Colonic mucosa (tissue), 4 donors: ENCODE measurements at places on chromosomes 5 and 9.

DNA sequence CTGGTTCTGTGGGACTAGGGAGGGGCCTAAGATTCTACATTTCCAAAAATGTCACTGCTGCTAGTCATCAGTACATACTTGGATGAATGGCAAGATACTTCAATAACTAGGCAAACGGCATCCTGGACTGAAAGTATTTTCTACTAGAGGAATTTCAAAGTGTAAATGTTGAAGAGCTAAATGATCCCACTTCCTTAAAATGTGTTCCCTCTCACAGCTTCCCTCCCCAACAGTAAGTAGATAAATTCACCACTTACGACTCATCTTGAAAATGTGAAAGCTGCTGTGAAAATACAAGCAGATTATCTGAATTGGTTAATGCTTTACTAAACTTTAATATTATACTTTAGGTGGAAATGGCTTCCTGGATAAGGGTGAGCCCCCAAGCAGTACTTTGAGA lies 1571.5 kb upstream of the WWC1 start:
- no peak for DNase-seq

DNA sequence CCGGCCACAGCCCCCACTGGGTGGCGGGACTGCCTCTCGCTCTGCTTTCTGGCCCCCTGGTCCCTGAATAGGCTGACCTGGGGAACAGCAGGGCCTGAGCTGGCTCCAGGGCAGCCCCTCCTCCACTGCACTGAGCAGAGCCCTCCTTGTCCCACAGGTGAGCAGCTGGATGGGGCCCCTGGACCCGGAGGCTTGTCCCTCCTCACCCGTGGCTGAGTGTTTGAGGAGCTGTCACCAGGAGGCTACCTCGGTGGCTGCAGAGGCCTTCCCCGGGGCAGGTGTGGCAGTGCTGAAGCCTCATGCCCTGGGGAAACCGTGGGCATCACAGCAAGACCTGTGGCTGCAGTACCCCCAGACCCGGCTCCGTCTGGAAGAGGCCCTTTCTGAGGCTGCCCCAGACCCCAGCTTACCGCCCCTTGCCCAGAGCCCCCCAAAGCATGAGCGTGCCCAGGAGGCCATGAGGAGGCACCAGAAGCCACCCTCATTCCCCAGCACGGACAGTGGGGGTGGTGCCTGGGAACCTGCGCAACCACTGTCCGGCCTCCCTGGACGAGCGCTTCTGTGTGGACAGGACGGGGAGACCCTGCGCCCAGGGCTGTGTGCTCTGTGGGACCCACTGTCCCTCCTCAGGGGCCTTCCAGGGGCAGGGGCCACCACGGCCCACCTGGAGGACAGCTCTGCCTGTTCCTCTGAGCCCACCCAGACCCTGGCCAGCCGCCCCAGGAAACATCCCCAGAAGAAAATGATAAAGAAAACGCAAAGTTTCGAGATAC lies 28.5 kb upstream of the LRRC14B start:
- DNase-seq: no peak

DNA sequence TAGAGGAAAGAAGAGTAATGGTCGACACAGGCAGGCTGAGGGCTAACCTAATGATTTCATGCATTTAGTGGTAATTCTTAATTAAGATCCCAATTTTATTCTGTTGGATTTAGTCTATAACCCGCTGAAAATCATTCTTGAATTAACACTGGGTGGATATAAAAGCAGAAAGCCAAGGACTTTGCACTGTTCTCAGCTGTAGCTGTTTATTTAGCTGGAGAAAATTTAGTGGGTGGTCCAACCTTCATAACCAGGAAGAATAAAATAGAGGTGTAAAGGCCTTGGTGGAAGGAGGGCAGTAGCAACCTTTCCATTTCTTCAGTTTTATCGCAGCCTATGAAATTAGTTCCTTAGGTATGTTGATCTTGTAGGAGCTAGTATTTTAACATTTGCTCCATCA lies 92.3 kb downstream of the GHR start:
- DNase-seq: no peak

DNA sequence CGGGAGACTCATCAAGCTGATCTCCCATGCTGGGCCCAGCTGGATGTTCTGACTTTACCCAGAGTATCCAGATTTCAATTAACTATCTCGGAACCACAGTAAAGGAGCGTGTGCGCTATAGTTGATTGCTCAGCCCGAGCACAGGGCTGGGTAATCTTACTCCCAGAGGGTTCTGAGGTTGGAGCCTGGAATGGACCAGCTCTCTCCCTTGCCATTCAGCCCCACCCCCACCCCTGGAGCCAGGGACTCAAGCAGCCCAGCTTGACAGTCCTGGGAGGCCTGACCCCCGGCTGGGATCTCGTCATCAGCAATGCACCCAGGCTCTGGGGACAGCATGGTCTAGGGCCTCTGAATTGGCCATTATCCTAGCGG lies 23.7 kb upstream of the PTGES start:
- DNase-seq: no peak

DNA sequence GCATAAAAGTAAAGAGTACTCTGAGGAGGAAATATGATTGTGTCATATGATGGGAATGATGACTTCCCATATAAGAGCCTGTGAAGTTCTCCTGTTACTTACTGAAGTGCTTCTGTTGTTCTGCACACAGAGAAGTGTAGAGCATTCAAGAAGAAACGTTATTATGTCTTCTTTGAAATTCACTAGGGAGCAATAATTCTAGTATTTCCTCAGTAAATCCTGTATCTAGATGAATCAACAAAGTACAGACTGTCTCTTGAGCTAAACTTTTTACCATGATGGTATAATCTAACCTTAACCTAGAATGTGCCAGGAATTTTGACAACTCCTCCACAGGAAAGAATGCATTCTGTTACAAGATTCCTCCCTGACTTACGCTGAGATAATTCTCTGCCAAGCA lies 18.9 kb upstream of the GHR start:
- DNase-seq: no peak

DNA sequence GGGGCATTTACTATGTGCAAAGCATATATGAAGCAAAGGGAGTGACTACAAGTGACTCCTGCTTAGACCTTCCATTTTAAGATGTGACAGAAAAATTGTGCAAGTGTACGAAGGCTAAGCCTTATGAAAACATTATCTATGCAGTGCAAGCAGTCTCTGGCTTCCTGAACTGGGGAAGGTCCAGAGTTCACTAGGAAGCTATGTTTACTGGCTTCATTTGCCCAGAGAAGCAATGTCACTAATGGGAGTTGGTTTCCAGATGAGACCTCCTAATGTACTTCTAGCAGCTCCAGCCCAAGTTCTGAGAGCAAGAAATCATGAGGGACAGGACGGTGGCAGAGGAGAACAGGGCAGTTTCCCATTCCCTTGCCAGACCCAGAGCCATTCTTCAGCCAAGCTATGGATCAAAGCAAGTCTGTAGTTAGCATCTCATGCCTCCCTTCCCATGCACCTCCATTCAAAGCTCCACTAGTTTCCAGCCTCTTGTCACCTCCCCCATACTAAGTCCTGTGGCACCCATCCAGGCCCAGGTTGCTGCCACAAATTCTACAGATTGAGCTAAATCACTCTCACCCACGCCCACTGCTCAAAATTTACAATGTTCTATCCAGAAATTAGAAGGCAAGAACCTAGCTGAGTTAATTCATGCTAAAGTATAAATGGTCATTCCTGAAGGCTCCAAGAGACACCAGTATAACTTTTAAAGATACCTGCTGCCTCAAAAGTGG lies 21.8 kb downstream of the MCTP1 start:
- no peak for DNase-seq

DNA sequence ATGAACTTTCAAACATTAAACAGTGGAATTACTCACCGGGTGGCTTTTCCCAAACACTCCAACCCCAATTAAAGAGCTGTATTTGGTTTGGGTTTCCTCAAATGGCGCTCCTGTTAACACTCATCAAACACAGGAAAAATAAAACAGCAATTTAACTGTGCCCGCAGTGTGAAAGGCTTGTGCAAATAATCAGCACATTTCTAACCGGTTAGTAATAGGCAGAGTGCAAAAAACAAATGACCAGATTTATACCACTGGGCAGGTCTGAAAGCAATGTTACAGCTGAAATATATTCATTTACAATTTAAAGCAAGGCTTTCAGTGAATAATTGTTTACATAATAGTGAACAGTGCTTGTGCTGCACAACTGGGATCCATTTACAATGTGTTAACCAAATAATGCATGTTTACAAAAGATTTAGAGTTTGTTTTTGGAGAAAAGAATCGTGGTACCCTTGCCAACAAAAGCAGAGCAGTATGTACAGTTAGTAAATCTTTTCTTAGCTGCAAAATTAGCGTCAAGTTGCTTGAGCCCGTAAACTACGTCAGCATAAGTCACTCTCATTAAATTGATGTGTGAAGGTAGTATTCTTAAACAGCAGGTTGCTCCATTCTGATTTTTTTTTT lies 662.9 kb upstream of the ZNF608 start:
- DNase-seq: peak; percentile 20

DNA sequence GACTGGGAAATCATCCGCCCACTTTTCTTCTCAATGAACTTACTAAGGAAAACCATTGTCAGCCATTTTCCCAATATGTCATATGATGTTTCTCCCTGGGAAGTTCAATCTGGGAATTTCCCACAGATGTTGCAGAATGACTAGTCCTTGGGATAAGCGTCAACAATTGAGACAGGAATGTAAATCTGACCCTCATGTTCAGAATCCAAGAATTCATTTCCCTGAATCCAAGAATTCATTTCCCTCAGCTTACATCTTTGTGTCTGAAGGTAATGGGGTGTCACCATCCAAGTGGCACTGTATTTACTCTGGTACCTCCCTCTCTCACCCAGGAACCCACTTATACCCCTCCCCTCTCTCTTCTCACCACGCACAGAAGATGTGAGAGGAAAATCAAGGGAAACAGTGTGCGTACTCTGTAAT lies 7.4 kb downstream of the KLF9 start:
- DNase-seq: no peak

DNA sequence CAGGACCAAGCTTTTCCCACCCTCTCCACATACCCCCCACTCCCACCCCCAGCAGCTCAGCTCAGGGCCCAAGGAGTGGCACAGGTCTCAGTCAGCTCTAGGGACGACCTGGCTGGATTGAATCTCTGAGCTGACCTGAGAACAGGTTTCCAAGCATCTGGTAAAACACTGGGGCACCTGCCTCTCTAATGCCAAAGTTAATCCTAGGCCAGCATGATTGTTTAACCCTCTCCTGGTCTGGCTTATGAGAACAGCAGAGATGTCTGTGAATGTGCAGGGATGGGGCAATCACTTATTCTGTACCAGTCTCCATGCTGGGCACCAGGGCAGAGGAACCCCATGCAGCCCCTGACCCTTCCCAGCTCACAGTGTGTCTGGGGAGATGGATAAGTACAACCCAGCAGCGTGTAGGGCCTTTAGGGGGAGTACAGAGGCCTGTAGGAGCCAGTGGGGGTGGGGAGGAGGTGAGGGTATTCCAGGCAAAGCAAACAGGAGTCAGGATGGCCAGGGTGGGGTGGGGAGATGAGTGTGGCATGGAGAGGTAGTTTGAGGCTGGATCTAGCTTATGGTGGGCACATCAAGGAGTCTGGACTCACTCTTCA lies 678 bp upstream of the KIF12 start:
- DNase-seq: no peak

DNA sequence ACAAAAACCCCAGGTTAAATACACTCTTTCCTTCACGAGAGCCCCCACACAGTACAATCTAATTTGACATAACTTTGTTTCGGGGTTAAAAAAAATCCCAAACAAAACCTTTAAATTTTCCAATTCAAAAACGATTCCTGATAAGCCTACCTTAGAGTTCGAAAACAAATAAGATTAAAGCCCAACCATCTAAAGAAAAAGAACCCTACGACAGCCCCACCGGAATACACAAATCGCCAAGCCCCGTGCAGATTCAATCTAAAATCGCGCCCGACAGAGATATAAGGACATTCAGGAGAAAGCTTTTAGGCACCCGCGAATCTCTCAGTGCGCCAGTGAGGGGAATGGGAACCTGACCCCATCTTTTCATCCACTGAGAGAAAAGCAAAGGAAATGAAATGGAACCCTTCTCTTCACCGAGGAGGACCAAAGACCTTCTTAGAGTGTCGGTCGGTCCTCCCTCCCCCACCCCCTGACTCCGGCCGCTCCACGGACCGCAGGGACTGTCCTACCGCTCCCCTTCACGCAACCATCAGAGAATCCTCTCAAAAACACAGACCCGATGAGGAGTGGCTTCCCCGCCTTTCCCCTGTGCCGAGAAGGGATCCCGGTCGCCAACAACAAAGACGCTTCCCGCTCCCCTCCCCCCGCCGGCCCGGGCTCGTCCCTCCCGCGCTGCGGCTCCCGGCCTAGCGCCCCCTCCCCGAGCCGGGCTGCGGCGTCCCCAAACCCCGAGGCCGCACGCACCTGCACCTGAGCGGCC lies 925 bp downstream of the ABHD17B start:
- peak; percentile 77 for DNase-seq

- no peak for DNase-seq
Observed at GRCh38 chr9:130215341-130216119, 43.3 kb downstream of the NCS1 start.

- no peak for DNase-seq
Observed at GRCh38 chr9:132546148-132547051, 36.0 kb upstream of the BARHL1 start.

DNA sequence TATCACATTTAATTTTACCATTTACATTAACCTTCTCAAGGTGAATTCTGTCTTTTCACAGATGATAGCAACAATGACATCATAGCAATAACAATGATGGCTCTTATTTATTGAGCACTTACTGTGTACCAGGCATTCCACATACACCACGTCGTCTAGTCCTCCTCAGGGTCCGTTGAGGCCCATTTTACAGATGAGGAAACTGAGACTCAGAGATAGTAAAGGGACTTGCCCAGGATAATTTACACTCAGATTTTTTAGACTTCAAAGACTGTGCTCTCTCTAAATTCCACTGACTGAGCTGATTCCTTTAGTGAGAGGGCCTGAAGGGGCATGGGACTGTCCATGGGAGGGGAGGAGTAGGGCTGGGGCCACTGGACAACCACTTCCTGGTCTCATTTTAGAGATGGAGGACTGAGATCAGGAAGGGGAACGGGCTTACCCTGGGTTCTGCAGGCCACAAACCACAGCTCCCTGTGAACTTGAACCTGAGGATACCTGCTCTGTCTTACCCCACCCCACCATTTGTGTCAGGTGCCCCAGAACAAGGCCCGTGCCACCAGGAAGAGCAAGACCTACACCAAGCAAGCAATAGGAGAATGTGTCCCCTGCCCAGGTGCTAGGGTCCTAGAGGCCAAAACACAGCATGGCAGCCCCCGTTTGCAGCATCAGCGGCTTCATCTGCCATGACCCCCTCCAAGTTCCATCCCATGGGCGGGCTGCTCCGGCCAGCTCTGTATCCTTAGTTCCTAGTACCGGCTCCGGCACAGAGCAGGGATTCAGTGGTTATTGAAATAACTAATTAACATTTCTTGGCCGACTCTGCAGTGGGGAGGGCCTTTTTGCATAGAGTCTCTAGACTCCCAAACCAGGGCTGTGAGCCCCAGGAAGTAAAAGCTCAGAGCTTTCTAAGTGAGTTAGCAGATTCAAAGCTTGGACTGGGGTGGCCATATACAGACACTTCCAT lies 96.6 kb downstream of the RGS3 start:
- DNase-seq: no peak

- no peak for DNase-seq
Observed at GRCh38 chr9:80679916-80680315, 1009.4 kb downstream of the TLE1 start.

- peak; percentile 84 for DNase-seq
Observed at GRCh38 chr5:157148734-157149615, 6.3 kb upstream of the MED7 start.

- DNase-seq: no peak
Observed at GRCh38 chr5:9437741-9438240, 108.1 kb downstream of the SEMA5A start.
